ENCODE measurements at places on chromosomes 5 and 9.

DNA sequence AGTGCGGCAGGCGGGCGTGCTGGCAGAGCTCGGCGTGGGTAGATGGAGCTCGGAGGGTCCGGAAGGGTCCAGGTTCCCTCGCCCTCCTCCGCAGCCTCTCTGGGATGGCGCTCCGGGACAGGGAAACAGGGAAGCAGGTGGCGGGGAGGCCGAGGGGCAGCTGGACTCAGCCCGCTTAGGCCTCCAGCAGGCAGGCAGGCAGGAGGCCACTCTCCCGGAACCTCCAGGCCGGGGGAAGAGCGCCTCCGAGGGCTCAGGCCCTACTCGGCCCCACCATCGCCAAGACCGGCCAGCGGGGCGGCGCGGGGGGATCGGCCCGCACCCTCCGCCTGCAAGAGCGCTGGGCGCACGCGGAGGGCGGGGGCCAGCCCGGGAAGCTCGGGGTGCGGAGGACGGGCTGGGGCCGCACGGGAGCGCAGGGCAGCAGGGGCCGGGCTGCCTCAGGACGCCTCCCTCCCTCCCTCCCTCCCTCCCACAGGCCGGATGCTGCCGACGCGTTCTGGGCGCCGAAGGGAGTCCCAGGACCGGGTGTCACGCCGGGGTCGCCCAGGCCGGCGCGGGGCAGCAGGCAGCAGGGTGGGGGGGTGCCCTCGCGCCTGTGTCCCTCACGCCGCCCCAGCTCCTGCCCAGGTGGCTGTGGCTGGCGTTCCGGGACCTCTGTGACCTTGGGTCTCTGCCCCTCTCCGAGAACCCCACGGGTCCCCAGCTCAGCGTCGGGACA, 977 bp downstream of the MGAT4B start:
- DNase-seq: peak; percentile 59

DNA sequence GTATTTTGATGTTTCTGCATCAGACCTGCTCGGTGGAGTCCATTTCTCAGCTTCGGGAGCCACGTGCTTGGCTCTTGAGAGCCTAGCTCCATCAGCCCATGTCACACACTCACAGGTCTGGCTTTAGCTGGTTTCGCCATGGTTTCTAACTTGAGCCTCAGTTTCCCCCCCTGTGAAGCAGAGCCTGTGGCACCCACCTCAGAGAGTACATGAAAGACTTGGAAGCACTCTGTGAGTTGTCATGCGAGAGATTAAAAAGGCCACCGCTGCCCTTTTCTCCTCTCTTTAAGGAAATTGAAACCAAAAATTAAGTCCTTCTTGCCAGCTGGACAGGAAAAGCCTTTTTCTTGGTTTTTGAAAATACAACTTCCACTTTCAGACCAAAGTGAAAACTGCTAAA, 8.8 kb downstream of the TENT4A start:
- DNase-seq: peak; percentile 29

DNA sequence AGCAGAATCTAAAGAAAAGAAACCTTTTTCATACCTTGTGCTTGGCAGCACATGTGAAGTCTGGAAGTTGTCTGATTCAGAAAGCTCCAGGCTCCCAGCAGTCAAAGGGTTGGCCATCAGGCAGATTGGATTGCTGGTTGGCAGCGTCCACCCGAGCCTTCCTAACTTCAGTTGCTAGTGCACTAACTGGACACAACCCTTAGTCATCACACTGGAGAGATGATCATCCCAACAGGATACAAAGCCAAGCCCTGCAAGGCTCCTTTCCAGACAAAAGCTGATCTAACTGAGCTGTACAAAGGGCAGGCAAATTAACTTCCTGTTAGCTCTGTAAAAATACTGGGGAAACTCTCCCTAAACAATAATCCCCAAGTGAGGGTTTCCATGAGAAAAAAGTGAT, 185.6 kb downstream of the SNX18 start:
- peak; percentile 79 for DNase-seq

- DNase-seq: no peak
Observed at GRCh38 chr5:171927345-171927941, 79.0 kb downstream of the FBXW11 start.

- DNase-seq: no peak
Observed at GRCh38 chr9:78954286-78954685, 617.5 kb upstream of the TLE4 start.

GRCh38 chr5:68883436-68883835, 210.4 kb upstream of the SLC30A5 start:
- DNase-seq: no peak

Data from left hindlimb (tissue), 1 donor.